CD4-positive, alpha-beta T cell treated with Interleukin-6 for 4 hours (primary cell): ENCODE measurements at places on chromosomes 7 and 10.
A peak's percentile ranks its signal among the peaks of the same experiment; 100 is the strongest.

DNA sequence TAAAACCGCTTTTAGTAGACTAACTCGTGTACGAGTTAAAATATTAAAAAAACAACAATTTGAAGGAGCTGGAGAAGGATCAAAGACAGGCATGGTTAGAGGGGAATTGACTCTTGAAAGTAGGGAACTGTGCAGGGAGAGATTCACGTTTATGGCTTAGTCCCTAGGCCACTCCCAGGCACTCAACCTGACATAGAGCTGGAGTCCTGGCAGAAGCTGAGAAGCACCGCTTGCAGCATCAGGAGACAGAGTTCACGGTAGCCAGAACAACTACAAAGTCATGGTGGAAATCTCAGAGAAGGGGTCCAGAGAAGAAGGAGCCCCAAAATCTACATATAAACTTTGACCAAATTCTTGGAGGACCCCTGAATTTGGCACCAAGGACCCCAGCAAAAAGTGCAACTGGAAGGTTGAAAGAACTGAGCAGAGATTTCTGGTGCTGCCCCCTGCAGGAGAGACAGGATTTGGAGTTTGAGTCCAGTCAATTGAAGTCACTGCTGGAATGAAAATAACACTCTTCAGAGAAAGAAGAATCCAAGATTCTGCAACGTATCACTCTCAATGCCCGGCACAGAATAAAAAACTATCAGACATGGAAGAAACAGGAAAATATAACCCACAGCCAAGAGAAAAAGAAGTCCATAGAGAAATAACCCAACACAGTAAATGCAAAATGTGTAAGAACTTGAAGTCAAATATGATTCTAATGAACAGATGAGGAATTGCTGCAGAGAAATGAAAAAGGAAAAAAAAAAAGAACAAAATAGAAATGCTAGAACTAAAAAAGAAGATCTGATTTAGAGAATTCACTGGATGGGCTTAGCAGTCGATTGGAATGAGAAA is 493.3 kb upstream of the PODXL start:
- no peak for DNase-seq

DNA sequence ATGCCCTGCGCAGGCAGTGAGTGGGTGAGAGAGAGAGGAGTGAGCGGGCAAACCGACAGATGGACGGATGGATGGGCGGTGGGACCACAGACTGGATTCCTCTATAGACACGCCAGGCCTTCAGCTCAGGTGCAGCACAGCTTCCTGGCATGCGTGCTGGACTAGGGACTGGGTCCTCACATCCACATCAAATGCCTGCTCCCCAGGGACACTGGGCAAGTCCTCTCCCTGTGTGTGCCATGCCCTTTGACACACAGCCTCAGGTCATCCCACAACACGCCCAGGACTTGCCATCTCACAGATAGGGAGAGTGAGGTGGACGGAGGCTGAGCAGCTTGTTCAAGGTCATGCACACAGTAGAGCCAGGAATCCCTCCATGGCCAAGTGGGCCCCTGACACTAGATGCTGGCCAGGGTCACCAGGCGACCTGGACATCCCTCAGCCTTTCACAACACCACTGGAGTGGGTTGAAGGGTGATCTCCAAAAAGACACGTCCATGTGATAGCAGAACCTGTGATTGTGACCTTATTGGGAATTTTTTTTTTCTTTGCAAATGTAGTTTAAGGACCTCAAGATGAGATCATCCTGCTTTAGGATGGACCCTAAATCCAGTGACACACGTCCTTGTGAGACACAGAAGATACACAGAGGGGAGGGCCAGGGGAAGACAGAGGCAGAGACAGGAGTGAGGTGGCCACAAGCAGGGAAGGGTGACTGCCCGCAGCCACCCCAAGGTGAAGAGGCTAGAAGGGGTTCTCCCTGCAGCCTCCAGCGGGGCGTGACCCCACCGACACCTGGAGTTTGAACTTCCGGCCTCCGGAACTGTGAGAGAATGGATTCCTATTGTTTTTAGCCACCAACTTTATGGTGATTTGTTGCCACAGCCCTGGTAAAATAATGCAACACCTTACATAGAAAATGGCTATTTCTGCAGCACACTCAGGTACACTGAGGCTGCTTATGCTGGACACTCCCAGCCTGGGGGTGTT is 155.0 kb upstream of the CHST15 start:
- no peak for DNase-seq

- no peak for DNase-seq
Measured at GRCh38 chr7:48094861-48095293, 5.8 kb downstream of the UPP1 start.

GRCh38 chr10:37489658-37490003 is 364.2 kb downstream of the ANKRD30A start:
- DNase-seq = no peak

- peak; percentile 64 for DNase-seq
Measured at GRCh38 chr10:62183442-62183841, 85.2 kb downstream of the RTKN2 start.

GRCh38 chr10:125683063-125683462 is at the start of gene TEX36:
Gene TEX36, minus strand, starts transcription at chr10:125683163. Its CDS starts 174 bp downstream, at chr10:125682989.
- DNase-seq = no peak

- no peak for DNase-seq
Measured at GRCh38 chr10:91210014-91210413, 10.4 kb upstream of the PCGF5 start.

DNA sequence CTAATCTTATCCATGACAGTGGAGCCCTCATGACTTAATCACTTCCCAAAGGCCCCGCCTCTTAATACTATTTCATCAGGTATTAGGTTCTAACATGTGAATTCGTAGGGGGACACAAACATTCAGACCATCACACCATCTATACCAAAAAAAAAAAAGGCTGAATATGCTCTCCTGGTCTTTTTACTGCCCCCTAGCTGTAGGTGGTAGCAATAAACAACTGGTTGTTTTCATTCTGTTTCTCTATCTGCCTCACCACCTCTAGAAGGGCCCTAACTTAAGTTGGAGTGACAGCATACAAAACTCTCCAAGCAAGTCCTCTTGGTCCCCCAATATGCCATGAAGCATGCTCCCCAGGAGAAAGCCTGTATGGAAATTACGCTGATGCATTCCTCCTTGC is 94.1 kb downstream of the GRM8 start:
- DNase-seq = no peak

GRCh38 chr7:4065190-4065589 is 616.9 kb upstream of the FOXK1 start:
- DNase-seq = no peak

GRCh38 chr10:71143170-71143569 is 69.2 kb upstream of the UNC5B start:
- DNase-seq = no peak
